ENCODE measurements at places on chromosomes 1 and 21. TPM values are rescaled to one million over a fixed set of nuclear protein-coding genes. Genes with fewer than 3 reads are reported as not detected.

Gene PROX1
- 0.32 TPM for total RNA-seq

Gene PLA2G2D
- not detected for total RNA-seq

Gene B3GALT2
- not detected for total RNA-seq

Gene BTBD19
- 8.1 TPM for total RNA-seq

Gene LIPI
- total RNA-seq: not detected

Gene PTGER3
- 0.32 TPM for total RNA-seq
